NCI-H1092 (cell line): ENCODE measurements at places on chromosomes 3 and 15.

GRCh38 chr3:126109880-126110235, 25.9 kb upstream of the SLC41A3 start:
- no peak for DNase-seq

DNA sequence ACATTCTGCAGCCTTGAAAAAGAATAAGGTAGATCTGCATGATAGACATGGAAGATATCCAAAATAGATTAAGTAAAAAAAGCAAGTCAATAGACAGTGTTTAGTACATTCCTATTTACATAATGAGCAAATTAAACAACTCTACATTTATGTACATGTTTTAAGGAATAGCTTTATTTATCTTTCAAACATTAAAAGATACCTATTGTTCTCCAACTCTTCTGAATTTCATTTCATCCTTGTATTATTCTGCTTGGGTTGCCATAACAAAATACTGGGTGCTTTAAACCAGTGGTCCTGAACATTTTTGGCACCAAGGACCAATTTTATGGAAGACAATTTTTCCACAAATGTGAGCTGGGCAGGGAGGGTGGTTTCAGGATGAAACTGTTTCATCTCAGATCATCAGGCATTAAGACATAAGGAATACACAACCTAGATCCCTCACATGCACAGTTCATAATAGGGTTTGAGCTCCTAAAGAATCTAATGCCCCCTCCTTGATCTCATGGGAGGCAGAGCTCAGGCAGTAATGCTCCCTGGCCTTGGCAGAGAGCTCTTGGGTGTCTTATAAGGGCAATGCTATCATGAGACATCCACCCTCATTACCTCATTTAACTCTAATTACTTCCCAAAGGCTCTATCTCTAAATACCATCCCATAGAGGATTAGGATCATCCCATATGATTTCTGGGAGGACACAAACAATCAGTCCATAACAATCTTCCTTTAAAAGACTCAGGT, 6.8 kb upstream of the KATNBL1 start:
- no peak for DNase-seq

DNA sequence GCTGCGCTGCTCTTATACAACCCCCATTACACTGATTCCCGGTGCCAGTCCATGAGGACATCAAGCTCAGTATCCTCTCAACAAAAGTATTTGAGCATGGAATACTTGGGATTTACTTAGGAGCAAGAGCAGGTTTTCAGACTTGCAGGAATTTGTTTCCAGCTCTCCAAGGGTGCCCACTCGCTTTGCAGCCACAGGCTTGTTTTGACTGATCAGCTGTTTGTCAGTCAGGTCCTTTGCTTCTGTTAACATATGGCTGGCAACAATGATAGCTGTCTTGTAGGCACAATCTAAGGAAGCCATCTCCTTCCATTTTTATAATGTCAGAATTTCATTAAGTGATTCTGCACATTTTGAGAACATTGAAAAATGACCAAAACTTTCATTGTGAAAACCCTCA, 38.2 kb upstream of the MCF2L2 start:
- DNase-seq, result no peak

DNA sequence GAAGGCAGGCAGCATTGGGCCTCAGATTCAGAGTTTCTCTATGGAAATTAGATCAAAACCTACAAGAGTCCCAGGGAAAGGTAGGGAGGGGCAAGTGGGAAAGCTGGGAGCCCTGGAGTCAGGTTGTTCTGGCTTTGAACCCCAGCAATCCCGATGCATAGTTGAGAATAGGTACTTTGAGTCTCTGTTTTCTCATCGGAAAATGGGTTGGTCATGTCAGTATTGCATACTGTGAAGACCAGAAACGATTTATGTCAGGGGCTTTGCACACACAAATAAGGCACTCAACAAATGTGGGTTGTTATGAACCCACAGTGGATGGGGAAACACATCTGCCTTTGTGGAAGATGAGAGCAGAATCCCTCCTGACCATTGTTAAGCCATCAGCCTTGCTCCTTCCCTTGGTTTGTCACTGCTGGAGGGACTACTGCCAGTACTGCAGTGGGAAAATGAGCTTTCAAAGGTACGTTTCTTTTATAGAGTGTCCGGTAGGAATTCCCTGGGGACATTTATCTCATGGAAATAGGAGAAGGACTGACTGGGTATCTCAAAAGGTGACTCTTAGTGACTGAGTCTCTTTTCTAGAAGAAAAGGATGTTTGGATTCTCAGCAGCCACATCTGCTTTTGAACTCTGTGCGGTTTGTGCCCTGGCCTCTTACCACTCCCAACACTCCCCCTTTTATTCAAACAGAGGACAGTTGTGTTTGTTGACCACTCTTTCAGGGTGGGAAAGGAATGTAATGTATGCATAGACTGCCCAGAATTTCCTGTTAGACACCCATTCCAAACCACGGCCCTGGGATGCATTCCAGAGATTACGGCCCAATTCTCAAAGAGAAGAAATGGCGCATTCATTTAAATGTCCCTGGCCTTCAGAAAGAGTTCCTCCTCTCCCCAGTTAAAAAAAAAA, 54.6 kb upstream of the VILL start:
- no peak for DNase-seq

GRCh38 chr3:171704002-171704401, 106.3 kb downstream of the PLD1 start:
- no peak for DNase-seq

GRCh38 chr3:53158765-53159155, 2.2 kb upstream of the PRKCD start:
- DNase-seq, result no peak

DNA sequence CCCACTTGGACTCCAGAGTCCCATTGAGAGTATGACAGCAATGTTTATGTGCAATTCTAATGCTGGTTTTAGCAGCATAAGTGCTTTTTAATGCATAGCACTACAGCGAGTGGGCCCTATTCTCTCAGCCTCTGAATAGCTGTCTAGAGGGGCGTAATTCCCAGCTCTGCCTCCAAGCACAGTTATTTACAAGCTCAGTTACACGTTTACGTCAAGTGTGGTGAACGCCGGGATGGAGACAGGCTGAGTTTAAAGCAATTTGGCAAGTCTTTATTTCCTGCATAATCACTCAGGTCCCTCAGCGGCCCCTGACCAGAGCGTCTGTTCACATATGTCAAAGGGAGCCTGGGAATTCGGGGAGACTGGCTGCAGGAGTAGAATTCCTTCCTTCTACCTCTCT, 43.9 kb downstream of the SOX14 start:
- DNase-seq, result no peak

- no peak for DNase-seq
These were observed 250.0 kb upstream of the PROK2 start for GRCh38 chr3:72034986-72035385.
